ENCODE measurements at places on chromosomes 7 and 10.

DNA sequence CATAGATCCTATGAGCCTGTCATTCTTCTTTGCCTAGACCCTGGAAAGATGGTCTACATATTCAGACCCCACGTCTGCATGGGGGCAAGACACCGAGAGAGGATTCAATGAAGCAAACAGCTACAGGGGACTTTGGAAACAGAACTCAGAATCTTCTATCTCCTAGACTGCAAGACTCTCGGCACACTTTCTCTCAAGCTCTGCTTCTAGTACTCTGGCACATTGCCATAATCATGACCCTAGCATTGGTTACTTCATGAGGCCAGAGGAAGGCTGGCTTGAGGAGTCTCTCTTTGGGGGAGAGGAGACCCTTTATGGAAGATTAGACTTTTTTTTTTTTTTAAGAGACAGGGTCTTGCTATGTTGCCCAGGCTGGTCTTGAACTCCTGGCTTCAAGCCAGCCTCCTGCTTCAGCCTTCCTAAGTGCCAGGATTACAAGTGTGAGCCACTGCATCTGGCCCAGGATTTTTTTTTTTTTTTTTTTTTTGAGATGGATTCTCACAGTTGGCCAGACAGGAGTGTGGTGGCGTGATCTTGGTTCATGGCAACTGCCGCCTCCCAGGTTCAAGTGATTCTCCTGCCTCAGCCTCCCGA is 20.7 kb downstream of the CCDC3 start:
- no peak for DNase-seq

GRCh38 chr7:49783446-49783845 is 10.0 kb downstream of the VWC2 start:
- DNase-seq: no peak

DNA sequence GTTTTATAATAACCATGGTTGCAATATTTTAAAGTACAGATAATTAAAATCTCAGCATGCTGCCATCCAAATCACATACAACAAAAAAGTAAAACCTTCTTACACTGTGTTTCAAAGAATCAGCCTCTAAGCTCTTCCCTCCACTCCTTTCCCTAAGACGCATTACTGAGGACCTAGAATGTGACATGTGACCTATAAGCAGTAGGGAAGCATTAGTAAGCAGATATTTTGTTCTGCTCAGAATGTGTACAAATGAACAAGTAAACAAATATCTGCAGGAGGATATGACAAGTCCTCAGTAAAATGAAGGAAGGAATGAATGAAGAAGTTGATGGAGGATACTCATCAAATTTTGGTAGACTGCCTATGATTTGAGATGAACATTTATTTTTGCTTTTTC is 49.1 kb downstream of the RAB11FIP2 start:
- DNase-seq: no peak

DNA sequence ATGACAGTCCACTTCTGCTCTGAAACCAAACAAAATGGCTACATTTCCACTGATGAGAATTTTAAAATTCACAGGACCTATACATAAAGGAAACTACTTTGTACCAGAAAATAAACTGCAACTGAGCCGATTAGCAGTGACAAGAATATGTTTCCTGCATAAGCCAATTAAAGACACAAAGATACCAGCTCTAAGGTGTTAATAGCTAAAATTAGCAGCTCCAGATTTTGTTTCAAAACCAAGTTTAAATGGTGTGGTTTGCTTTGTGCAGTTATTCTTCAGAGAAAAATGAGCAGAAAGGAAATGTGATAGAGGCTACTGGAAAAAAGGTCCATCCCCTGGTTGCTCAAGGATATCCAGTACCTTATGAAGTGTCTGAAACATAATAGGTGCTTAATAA is 123.2 kb downstream of the ANK3 start:
- DNase-seq: no peak

DNA sequence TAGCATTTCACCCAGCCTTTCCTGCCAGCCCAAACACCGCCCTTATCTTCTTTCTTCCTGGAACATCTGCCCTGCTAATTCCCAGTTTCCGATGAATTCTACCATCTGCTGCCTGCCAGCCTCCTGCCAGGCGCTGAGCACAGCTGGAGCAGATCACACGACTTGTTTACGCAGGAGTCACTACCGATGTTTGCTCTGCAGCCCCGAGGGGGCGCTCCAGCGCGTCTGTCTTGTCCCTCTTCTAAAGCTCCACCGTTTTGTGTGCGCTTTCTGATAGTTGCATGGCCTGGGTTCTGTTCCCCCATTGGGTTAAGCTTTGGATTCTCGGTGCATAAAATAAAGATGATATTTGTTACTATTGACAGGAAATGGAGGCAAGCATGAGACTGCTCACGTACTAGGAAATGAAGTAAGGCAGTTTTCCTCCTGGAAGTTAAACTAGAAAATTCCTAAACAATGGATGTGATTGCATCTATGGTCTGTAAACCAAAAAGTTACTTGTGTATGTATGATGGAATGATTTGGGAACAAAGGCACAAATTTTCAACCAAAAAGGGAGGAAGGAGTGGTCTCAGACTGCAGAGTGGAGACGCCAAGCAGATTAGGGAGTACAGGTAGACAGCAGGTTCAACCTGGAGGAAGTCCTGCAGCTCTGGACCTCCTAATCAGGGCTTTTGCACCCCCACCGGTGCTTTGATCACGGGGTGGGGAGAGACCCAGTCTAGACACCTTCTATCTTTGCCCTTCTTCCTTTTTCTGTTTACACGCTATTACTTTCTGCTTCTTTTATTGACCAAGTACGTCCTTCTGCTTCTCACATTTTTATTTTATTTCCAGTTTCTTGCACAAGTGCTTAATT is 2.2 kb upstream of the RBM17 start:
- DNase-seq: peak; percentile 84

- DNase-seq: no peak
Observed at GRCh38 chr10:130456616-130457015, 320.4 kb downstream of the GLRX3 start.

- no peak for DNase-seq
Observed at GRCh38 chr7:136064627-136065237, 87.6 kb upstream of the MTPN start.

GRCh38 chr10:30803058-30803457 is 173.5 kb upstream of the LYZL2 start:
- no peak for DNase-seq

DNA sequence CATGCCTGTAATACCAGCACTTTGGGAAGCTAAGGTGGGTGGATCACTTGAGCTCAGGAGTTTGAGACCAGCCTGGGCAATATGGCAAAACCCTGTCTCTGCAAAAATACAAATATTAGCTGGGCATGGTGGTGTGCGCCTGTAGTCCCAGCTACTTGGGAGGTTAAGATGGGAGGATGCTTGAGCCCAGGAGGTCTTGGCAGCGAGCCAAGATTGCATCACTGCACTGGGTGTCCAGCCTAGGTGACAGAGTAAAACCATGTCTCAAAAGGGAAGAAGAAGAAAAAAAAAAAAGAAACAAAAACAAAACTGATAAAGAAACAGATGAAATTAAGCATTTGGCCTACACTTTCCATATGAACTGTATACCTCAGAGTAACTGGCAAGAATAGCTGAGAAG is 319.2 kb downstream of the PARD3 start:
- DNase-seq: no peak

- no peak for DNase-seq
Observed at GRCh38 chr7:151489498-151489897, 30.2 kb downstream of the RHEB start.

DNA sequence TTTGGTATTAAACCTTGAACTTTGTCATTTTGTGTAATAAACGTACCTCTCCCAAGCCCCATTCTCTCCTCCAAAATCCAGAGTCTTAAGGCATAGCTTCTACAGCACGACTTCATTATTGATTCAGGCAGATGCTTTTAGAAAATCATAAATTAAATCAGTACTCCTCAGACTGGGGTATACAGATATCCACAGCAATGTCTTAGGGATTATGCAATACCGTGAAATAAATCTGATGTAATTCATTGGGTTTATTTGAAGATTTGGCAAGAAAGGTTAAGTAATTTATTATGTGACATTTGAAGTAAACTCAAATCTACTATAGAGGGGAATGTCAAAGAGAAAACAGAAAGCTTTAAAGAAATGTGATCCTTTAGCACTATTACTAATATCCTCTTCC is 246.1 kb upstream of the PLXDC2 start:
- DNase-seq: no peak

GRCh38 chr10:115976342-115976741 is 296.7 kb downstream of the GFRA1 start:
- DNase-seq: no peak

- DNase-seq: no peak
Observed at GRCh38 chr7:12637819-12638592, 49.4 kb upstream of the ARL4A start.

DNA sequence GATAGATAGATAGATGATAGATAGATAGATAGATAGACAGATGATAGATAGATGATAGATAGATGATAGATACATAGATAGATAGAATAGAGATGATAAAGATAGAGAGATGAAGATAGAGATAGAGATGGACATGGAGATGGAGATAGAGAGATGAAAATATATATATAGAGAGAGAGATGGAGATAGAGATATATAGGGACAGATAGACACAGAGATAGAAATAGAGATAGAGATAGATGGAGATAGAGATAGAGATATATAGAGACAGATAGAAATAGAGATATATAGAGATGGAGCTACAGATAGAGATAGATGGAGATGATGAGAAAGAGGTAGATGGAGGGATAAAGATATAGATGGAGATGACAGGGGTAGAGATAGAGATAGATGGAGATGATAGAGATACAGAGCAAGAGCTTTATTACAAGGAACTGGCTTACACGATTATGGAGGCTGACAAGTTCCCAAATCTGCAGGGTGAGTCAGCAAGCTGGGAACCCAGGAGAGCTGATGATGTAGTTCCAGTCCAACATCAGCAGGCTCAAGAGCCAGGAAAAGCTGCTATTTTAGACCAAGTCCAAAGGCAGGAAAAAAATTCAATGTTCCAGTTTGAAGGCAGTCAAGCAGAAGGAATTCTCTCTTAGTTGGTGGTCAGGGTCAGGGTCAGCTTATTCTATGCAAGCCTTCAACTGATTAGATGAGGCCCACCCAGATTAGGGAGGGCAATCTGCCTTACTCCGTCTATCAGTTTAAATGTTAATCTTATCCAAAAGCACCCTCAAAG is 37.1 kb downstream of the CAV1 start:
- DNase-seq: no peak

DNA sequence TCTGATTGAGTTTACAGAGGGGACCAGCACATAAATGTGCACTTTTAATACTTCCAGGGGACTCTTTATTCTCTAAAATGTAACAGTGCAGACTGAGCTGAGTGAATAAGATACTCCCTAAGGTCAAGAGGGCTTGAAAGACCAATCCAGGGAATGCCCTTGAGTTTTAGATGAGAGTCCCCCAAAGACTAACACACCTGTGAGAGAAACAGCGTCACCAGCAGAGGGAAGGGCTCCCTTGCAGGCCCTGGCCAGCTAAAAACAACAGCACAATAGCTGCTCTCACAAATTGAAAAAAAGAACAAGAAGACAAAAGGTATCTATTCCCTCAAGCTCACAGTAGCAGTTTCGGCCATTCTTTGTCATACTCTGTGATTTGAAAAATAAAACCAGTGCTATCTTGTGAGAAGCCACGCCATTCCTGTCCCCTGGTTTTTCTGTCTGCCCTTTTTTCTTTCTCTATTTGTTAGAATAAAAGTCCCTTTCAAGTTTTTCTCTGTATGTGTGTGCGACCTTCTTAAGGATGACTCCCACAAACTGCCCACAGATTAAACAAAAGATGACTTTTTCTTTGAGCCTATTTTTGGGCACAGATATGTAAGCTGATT is 230.4 kb upstream of the BMPER start:
- no peak for DNase-seq

- no peak for DNase-seq
Observed at GRCh38 chr7:1586126-1586826, 16.4 kb upstream of the PSMG3 start.

- DNase-seq: no peak
Observed at GRCh38 chr10:98416606-98417388, 1.8 kb upstream of the PYROXD2 start.

DNA sequence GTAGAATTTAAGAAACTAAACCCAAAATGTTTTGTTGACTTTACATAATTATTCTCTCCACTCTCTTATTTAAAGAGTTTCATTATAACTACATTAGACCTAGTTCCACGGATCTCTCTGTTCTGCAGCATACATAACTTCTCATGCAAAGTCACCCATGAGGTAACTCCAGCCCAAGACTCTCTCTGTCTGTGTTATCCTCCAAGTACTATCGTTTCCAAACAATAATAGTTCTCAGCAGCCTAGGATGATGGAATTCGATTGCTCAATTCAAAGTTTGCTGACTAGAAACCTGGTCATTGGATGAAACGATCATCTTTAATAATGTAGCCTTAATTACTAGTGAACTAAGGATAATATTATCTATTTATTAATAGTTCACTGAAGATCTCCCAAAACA is 203.1 kb upstream of the PTN start:
- no peak for DNase-seq

DNA sequence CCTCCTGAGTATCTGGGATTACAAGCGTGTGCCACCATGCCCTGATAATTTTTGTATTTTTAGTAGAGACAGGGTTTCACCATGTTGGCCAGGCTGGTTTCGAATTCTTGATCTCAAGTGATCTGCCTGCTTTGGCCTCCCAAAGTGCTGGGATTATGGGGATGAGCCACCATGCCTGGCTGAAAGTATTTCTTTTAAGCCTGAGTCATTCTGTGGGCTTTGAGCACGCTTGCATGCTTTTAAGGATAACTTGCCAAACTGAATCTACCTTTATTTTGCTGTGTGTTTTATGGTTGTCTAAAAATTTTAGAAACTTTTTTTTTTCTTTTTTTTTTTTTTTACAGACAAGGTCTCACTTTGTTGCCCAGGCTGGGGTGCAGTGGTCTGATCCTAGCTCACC is 33.2 kb downstream of the CNNM2 start:
- no peak for DNase-seq

DNA sequence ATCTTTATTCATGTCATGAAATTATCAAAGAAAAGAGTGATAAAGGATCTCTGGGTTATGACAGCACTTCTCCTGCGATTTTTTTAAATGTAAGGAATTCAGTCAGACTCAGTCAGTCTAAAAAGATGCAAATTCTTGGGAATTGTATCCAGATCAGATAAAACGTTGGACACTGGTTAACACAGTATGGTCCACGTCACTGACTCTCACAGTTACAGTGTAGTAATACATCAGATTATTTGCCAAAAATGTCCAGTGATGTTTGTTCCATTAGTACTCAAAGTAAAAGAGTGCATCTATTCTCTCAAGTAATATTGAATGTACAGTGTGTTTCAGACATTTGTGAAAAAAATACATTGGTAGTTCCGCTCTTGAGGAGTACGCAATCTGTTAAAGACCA is 224.5 kb downstream of the PCDH15 start:
- no peak for DNase-seq

GRCh38 chr10:3122034-3122433 is 50.5 kb downstream of the PITRM1 start:
- no peak for DNase-seq

DNA sequence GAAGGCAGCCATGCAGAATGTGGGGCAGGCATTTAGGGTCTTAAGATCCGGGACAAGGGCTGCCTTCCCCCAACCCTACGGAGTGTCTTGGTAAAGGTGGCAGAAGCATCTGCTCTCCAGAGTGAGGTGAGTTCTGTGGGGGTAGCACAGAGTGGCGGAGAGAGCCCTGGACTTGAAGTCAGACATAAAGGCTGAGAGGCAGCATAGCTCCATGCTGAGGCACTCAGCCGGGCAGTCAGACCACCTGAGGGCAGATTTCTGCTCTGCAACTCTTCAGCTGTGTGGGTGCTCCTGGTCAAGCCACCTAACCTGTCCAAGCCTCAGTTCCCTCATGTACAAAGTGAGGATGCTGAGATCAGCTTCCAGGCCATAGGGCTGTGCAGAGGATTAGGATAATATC is 81.0 kb downstream of the CRTAC1 start:
- DNase-seq: no peak

- peak; percentile 98 for DNase-seq
Observed at GRCh38 chr7:100101016-100101862, at the start of the genes AP4M1 and MCM7. TSS of gene AP4M1 (plus strand) at chr7:100101643. CDS start at chr7:100101715, 72 bp downstream. TSS of gene MCM7 (minus strand) at chr7:100101397. CDS start at chr7:100101294, 103 bp downstream.

Data from stimulated activated CD8-positive, alpha-beta memory T cell treated with anti-CD3 and anti-CD28 coated beads, Interleukin-4, amount 100 ng/mL, for 24 hours (primary cell).